ENCODE measurements at places on chromosomes 1 and 21. TPM values are rescaled to one million over a fixed set of nuclear protein-coding genes. Genes with fewer than 3 reads are reported as not detected.

Gene SPRR2E
- total RNA-seq, result not detected

Gene CDA
- 0.65 TPM for total RNA-seq

Gene AMY2A
- not detected for total RNA-seq

Gene GON4L
- 30.5 TPM for total RNA-seq

All from epithelial cell of umbilical artery (primary cell).